ENCODE measurements at places on chromosomes 1 and 21. TPM values are rescaled to one million over a fixed set of nuclear protein-coding genes. Genes with fewer than 3 reads are reported as not detected.

SEMA6C gene
- total RNA-seq, result 3.2 TPM

MARK1 gene
- total RNA-seq, result 3.3 TPM

- no peak for DNase-seq
Measured at GRCh38 chr21:45593162-45594022, 50.1 kb upstream of the PCBP3 start.

DNA sequence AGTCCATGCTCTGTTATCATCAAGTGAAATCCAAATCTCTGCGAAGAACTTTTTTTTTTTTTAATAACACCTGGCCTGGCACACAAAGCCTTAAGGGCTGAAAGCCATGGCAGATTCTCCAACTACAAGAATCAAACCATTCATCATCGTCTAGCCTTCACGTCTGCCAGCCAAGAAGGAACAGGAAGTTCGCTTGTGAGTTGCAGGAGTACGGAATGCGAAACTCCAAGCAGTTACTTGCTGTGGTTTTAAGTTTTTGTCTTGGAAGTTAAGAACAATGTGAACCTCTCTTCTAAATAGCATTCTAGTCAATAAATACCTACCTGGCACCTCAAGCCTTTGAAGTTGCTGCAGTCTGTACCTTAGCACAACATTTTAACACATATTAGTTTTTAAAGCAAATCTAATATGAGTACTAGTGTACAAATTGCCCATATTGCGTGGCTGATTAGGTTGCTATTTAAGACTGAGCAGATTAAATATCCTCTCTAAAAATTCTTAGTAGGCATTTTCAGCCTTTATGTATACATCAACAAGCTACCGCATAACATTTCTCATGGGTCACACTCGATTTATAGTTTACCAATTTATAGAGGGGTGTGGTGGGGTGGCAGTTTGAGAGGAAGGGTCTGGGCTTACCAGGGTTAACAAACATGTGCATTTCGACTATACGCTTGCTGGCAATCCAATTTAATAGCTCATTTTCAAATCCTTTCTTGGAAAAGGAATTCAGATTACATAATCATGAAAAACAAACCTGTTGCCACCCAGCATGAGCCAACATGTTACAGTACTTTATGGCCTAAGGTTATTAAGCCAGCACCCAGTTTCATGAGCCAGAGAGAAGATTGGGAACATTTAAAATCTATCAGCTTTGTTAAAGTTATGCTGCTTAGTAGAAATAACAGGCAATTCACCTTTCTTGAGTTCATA lies 22.2 kb upstream of the PTPN14 start:
- DNase-seq, result peak; percentile 23

GRCh38 chr1:5945445-5945844 lies 46.8 kb downstream of the NPHP4 start:
- DNase-seq, result no peak

Data from colonic mucosa (tissue), 4 donors.